ENCODE measurements at places on chromosomes 7 and 10.

DNA sequence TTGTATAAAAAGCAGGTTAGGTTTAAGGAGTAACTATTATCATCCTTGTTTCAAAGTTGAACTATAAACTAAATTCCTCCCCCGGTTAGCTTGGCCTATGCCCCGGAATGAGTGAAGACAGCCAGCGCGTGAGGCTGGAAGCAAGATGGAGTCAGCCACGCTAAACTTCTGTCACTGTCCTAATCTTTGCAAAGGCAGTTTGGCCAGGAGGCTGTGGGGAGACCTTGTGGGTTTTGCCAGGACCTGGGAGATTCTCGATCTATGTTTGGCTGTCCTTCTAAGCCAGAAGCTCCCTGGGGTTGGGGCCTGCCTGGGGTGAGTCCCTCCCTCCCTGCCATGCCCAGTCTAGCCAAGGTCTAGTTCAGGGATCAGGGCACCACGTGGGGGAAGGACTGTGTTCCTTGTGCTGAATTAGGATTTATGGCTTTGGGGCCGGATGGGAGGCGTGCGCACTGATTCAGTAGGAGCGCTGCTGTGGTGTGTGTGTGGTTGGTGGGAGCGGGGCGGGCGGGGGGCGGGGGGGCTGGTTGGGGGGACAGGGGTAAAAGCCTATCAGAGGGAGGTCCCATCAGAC, 871 bp upstream of the GTF2IRD1 start:
- DNase-seq, result peak; percentile 55

DNA sequence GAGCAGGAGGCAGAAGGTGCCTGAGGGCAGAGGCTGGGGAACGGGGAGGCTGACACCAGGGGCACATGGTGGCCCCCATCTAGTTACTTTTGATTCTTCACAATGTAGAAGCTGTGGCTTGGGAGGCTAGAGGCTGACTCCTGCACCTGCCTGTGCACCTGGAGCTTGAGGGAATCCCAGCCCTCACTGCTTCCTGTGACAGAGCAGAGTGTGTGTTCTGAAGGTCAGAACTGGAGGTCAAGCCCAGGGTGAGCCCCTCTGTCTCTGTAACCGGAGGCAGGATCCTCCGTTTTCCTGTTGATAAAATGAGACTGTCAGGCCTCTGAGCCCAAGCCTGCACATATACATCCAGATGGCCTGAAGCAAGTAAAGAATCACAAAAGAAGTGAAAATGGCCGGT, 124.8 kb downstream of the ACTR3B start:
- no peak for DNase-seq

DNA sequence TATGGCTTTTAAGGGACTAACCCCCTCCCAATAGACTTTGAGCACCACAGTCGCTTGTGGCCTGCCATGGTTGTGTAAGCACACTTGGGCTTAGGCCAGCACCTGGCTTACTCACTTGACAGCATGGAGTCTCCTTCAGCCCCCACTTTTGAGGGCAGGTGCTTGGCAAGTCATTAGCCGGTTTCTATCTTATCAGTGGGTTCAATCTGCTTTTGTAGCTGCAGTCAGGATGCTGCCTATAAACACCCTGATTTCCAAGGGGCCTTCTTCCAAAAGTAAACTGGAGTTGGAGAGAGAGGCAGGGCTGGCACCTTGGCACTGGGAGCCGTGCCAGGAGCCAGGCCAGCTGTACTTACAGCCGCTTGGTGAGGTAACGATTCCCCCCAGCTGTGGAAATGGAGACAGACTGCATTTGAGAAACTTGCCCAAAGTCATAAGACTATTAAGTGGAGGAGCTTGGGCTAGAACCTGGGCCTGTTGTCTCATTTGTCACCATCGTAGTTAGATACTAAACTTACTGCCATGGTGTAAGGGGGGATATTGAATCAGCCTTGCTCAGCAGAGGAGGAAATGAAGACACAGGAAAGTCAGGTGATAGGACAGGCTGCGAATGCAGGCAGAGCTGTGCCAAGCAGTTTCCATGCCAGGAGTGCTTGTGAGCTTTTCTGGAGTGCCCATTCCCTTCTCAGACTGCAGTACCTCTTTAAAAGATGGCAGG, 92.2 kb upstream of the EFCAB10 start:
- no peak for DNase-seq

GRCh38 chr7:70726951-70727378, 405.0 kb upstream of the GALNT17 start:
- no peak for DNase-seq

DNA sequence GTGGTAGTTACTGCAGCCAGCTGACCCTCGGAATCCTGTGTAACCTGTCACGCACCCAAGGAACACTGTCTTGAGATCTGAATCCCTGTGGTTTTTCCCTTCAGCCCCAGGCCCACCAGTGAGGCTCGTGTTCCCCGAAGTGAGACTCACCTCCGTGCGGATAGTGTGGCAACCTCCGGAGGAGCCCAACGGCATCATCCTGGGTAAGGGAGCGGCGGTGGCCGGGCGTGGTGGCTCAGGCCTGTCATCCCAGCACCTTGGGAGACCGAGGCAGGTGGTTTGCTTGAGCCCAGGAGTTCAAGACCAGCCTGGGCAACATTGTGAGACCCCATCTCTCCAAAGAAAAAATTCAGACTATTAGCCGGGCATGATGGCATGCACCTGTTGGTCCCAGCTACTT, 549.9 kb upstream of the FOXK1 start:
- no peak for DNase-seq

DNA sequence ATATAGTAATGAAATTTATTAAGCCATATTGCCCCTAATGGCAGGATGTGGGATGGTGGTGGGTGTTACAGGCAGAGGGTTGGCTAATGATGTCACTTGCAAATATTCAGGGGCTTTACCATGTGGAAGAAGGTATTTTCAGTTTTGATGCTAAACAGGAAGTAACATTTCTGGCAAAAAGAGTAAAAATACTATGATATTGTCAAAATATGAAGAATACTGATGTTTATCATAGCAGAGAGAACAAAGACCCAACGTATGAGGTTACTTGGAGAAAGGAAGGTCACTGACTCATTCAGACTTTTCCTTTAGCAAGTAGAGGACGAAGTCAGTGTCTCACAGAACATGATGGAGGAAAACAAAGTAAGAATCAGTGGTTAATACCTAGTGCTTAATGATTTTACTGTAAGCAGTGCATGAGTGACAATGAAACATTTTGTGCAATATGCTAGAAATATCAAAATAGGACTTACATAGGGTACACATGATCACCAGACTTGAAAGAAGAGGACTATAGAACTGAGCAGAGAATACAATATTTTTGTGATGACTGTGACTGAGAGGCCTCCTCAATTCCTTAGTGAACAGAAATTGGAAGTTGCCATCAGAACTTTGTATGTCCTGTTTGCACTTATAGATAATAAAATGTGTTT, 89.7 kb upstream of the STEAP4 start:
- DNase-seq, result no peak

- no peak for DNase-seq
Observed at GRCh38 chr10:1737222-1738061, at the start of gene ADARB2. ADARB2 (minus strand) TSS chr10:1737525.

DNA sequence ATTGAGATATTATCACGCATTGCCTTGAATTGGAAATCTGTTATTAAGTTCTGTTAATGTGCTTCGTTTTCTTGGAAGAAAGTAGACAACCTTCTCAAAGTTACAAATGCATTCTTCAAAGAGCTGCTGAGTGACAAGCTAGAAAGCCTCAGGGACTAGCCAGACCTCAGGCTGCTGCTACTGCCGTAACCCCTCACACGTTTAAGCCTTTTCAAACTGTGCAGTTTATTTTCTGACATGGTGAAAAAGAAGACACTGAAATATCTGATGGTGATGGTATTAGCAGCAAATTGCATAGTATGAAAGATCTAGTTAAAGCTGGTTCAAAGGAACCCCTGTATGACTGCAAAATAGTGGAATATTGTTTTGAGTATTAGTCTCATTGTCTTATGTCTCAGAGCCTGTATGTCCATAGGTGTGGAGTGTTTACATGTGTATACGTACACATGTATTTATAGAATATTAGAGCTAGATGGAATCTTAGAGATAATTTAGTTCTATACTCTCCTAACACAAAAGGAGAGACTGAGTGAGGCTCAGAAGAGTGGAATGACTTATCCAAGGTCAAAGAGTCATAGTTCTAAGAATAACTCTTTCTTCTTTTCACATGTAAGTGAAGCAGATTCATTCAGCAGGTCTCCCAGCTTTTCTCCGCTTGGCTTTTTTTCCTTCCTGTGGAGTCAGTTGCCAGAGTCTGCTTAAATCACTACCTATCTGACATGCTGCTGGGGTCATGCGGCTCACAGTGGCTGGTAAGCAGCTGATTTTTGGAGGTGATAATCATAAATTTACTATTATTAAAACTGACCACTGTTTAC, 431.9 kb downstream of the PLXDC2 start:
- DNase-seq, result no peak

- DNase-seq, result no peak
Observed at GRCh38 chr10:129842031-129842430, 122.0 kb downstream of the EBF3 start.

DNA sequence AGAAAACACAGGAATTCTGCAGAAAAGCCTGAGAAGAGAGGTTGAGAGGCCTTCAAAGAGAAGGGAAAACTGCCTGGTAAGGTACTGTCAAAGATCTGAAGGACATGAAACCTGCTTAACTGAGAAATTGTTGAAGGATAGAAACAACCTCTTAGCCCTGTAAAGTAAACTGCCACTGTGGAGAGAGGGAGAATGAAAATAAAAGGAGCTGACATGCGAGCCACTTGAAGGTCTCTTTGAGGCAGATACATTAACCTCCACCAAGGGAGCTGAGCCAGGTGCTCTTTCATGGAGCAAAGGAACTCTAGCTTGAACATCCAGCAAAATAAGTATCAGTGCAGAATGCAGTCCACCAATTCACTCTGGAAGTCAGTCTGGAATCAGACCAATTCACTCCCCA, 108.8 kb upstream of the FEZF1 start:
- DNase-seq, result no peak

- DNase-seq, result no peak
Observed at GRCh38 chr7:151819866-151820265, 57.0 kb downstream of the PRKAG2 start.

- peak; percentile 43 for DNase-seq
Observed at GRCh38 chr7:74604326-74605020, 53.0 kb upstream of the GTF2I start.

GRCh38 chr7:26759108-26759507, 105.3 kb downstream of the SKAP2 start:
- DNase-seq, result no peak

DNA sequence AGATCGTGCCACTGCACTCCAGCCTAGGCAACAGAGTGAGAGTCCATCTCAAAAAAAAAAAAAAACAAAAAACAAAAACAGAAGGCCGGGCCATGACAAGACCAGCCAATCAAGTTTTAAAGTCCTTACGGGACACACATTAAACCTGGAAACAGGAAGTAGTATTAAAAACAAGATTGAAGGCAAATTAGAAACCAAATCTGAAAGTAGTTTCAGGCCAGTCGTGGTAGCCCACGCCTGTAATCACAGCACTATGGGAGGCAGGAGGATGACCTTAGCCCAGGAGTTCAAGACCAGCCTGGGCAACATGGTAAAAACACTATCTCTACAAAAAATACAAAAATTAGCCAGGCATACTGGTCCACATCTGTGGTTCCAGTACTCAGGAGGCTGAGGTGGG, 18.1 kb downstream of the PSAP start:
- DNase-seq, result no peak

DNA sequence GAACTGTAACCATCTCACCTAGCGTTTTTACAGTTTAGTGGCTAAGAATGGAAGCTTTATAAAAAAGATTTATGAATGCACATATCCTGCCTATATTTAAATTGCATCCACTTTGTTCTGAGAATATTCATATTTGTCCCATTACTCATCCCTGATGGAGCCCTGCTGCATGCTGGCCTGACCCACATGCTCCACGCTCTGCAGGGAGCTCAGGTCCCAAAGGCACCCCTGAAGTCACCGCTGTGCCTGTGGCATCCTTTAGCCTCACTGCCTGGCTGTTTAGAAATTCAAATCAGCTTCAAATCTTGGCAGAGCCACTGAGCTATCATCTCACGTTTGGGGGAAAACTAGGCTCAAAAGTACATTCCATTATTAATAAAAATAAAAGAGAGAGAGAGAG, 24.4 kb downstream of the C10orf90 start:
- peak; percentile 44 for DNase-seq

- DNase-seq, result no peak
Observed at GRCh38 chr7:26388256-26388655, 96.6 kb downstream of the SNX10 start.

DNA sequence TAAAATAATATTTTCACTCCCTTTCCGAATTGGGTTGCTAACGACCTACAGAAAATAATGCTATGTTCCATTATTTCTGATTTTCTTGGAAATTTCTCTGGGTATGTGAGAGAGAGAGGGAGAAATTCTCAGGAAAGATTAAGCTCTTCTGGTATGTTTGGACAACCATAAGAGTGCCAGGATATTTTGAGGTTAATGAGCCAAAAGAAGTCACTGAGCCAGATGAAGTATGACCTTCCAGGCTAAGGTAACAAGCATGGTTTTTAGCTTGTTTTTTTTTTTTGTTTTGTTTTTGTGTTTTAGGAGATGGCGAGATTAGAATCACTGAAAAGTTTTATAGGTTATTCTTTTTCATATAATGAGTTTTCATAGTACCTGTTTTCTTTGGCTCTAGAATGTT, 171.0 kb upstream of the FOXP2 start:
- no peak for DNase-seq

GRCh38 chr7:133230591-133231194, 22.2 kb upstream of the EXOC4 start:
- DNase-seq, result peak; percentile 57

DNA sequence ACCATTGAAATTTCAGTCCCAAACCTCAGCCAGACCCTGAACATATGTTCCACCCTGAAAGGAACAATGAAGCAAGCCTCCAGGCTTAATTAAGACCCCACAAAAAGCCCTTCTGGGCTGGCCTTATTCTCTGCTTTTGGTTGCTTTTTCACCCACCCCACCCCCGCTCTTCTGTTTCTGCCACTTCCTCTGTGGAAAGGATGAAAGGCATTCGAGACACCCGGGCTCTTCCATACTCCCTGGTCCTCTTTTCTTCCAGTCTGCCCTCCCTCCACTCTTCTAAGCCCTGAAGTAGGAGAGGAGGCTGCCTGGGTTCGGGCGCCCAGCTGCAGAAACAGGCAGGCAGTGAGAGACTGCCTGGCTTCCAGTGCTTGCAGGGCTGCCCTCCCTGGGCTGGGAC, 9.4 kb upstream of the FAM241B start:
- DNase-seq, result no peak

DNA sequence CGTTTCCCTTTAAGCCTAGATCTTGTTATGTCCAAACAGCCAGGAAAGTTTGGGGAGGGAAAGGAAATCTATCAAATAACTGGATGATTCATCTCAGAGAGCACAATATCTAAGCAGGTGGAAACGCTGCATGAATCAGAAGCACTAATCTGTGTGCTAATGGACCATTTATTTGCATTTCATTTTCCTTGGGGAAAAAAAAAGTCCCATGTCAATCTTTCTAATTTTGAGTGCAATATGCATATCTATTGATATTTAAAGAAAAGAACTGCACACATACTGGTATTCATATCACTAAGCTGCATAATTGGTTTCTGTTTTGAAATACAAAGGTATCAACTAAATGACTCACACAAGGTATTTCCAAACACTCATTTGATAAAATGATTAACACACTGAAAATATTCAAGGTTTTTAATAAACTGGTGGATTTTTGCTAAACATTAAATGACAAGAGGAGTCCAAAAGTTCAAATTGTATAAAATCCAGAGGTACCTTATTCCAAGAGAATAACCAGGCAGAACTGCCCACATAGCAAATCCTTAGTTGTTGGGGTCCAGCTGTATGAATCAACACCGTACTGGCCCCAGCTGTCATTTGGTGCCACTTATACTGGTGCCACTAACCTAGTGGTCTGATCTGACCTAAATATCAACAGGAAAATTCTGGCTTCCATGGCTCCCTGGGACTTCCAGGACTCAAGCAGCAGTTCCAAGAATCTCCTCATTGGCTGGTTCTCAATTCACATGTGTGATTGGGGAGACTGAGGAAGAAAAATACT, 122.2 kb upstream of the SP4 start:
- DNase-seq, result no peak
